ENCODE measurements at places on chromosomes 1 and 21.

DNA sequence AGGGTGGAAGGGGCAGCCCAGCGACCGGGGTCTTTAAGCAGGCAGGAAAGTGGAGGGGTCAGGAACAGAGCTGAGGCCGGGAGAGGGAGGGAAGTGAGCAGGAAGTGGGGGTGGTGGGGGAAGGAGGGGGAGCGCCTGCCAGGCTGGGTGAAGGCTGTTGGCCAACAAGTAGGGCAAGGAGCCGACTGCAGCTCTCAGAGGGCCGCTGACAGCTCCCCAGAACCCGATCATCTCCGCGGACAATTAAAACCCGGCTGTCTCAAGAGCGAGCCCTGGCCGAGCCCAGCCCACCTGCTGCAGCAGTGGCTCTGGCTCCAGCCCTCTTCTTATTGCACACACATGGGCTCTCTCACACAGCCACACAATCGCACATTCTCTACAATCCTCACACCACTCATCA lies 51.6 kb downstream of the GRIK3 start:
- DNase-seq, result no peak

DNA sequence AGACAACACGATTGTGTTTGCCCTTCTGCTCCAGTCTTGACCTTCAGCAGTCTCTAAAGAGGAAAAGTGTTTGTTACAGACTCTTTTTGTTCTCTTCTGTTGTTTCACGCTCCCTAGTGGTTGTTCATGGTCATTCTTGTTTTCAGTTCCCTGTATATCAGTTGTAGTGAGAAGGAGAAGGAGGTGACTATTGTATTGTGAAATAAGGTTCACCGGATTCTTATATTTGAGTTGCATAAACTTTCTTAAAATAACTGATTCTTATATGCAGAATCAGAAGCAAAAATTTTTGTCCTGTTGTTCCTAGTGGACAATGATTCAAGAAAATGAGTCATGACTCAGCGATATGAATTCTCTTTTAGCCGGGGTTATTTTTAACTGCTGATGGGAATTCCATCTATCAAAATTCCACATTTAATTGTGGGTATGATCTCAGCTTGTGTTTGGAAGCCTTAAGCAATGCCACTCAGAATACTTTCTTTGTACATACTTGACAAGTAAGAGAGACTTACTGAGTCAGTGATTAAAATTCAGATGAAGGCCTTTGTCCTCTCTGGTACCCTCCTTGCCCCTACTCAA lies 152.2 kb downstream of the CLEC20A start:
- no peak for DNase-seq

GRCh38 chr1:91124290-91124985 lies 102.6 kb upstream of the ZNF644 start:
- no peak for DNase-seq

DNA sequence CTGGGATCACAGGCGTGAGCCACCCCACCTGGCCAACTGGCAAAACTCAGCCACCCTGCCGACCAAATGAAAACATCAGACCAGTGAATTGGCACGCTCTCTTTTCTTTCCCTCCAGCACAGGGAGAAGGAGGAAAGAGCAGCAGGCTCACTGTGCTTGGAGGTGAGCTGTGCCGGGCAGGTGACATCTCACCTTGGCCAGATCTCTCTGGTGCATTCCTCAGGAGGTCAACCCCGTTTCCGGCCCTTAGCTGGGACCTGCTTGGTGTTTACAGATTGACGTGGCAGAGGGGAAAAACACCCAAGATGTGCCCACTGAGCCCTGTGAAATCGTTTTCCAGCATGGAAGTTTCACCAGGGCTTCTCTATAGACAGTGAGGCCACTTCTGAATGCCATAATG lies 45.1 kb downstream of the TMEM51 start:
- DNase-seq, result no peak

DNA sequence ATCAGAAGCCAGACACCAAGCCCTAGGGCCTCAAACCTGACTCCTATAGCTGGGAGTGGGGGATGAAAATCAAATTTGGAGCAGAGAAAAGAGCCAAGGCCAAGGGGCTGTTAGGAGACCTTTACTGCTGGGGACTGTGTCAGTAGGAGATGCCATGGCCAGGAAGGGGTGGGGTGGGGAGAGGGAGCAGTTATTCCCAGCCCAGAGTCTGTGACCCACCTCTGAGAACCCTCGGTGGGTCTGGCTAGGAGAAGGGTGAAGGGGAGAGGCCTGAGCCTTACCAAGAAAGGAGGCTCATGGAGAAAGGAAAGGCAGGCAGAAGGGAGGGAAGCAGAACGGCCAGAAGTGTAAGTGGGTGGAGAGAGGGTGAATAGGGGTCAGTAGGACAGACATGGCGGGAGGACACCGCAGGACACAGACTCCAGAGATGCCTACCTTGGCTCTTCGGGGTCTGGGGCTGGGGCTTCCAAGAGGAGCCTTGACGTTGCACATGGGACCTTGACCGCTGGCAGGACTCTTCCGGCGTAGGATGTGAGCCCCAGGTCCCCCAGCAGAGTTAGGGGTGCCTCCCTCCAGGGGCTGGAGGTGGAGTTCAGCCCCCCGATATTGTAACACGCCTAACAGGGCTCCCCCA lies 1.2 kb downstream of the ADAMTS4 start:
- DNase-seq, result no peak

DNA sequence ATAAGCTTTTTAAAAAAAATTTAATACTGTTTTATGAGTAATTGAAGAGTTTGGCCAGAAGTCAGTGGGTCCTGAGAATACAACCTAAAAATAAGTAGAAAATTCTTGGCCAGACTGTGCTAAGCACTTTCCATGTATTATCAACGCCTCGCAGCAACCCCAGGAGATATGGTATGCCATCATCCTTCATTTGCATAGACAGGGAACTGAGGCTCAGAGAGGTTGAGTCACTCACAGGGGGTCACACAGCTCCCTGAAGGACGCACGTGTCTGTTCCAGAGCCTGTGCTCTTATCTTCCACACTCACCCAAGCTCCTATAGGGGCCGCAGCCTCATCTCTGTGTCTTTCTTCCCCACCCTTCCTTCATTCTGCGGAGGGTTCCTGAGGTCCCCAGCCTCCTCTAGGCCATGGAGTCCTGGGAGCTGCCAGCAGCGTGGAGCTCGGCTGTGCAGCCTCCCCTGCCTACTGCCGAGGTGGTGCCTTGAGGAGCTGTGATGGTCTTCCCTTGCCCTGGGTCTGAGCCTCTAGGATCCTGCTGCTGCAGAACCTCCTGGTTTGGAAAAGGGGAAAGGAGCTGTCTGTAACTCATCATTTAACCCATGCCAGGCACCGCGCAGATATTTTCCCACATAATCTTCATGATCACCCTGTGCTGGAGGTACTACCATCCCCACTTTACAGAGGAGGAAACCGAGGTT lies 30.3 kb upstream of the ECE1 start:
- no peak for DNase-seq

- no peak for DNase-seq
These were observed 56.8 kb upstream of the CD34 start for GRCh38 chr1:207967703-207968102.

- DNase-seq, result no peak
These were observed 342.1 kb downstream of the NEGR1 start for GRCh38 chr1:71940261-71940660.

DNA sequence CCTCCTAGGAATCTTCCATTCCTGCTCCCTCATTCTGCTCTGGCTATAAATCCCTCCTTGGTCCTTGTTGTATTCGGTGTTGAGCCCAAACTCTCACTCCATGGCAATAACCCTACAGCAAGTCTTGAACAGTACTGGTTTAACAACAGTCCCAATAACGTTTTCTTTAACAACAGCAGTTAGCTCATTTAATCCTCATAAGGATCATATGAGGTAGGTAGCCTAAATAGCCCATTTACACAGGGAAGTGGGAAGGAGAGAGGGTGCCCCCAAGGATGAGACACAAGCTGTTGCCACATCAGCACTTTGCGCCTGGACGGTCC lies 444 bp upstream of the AGTRAP start:
- DNase-seq, result no peak

- DNase-seq, result no peak
These were observed 19.9 kb downstream of the PLA2G4A start for GRCh38 chr1:186848509-186849130.

- no peak for DNase-seq
These were observed 37.7 kb upstream of the BCL10 start for GRCh38 chr1:85313888-85314696.

- DNase-seq, result no peak
These were observed 200.8 kb upstream of the TMEM51 start for GRCh38 chr1:14952626-14953314.

- DNase-seq, result no peak
These were observed 110.4 kb downstream of the KCND3 start for GRCh38 chr1:111879081-111879480.

GRCh38 chr21:31922881-31923280 lies 50.1 kb downstream of the HUNK start:
- no peak for DNase-seq

DNA sequence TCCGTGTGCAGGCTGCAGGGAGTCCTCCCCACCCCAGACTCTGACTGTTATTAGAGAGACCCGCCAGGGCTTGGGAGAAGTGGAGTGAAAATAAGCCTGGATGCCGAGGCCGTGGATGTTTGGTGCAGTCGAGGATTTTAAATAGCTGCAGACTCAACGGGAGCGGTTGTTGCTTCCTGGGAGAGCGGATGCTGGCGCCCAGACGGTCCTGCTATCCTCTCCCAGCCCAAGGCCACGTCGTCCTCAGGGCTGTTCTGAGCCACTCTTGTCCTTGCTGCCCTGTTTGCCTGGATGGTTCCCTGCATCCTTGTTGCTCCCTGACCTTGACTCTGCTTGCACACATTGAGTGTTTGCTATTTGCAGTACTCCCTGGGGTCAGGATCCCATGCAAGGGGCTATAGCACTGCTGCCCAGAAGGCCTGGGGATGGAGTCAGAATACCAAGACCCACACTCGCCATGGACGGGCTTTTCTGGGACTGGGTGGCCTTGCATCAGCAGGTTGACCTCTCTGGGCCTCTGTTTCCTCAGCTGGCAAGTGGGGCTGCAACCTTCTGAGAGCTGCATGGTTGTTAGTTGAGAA lies 205.3 kb upstream of the C1orf174 start:
- no peak for DNase-seq

- no peak for DNase-seq
These were observed 105.9 kb downstream of the ETS2 start for GRCh38 chr21:38911484-38912101.

Measured in stimulated activated CD8-positive, alpha-beta memory T cell treated with anti-CD3 and anti-CD28 coated beads, Interleukin-4, amount 100 ng/mL, for 4 hours (primary cell).